ENCODE measurements at places on chromosomes 5 and 9.

- no peak for DNase-seq
Measured at GRCh38 chr5:119187776-119188529, 117.1 kb downstream of the DMXL1 start.

GRCh38 chr5:32578363-32578762, 7.0 kb upstream of the SUB1 start:
- no peak for DNase-seq

DNA sequence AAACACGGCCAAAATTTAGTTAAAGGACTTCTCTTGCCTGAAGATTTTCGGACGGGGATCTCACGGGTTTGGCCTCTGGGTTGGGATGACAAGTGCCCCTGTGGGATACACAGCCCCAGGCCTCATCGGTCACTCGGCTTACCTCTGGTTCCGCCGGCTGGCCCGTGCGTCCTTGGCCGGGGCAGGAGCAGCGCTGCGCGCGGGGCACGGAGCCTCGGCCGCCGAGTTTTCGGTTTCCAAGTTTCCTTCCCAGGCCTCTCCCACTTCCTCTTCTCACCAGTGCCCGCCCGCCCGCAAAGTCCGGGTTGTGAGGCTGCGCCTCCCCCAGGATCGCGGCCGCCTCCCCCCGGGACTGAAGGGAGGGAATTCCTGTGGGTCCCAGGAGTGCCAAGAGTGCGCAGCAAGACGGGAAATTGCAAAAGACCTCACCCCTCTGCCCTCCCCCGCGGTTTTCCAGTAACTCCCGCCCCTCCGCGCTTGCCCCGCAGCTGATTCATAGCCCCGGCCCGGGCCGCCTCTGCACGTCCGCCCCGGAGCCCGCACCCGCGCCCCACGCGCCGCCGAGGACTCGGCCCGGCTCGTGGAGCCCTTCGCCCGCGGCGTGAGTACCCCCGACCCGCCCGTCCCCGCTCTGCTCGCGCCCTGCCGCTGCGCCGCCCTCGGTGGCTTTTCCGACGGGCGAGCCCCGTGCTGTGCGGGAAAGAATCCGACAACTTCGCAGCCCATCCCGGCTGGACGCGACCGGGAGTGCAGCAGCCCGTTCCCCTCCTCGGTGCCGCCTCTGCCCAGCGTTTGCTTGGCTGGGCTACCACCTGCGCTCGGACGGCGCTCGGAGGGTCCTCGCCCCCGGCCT, at the start of gene OSMR:
Gene OSMR, plus strand, starts transcription at position 487 of the 853 bp plus-strand sequence. CDS start 23,033 bp downstream, outside the sequence.
- DNase-seq: no peak

DNA sequence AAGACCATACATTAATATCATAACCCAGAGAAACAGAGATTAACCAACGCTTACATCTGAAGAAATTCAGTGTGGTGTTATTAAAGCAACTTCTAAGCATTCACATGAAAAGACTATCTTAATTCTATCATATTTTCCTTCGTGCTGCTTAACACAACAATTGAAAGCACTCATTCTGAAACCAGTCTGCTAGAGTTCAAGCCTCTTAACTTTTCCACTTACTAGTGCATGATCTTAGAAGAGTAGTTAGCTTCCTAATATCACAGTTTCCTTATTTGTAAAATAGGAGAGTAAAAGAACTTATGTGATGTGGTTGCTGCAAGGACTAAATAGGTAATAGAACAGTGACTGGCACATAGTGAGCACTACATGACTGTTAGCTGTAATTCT, 379.3 kb downstream of the TRIM36 start:
- no peak for DNase-seq

DNA sequence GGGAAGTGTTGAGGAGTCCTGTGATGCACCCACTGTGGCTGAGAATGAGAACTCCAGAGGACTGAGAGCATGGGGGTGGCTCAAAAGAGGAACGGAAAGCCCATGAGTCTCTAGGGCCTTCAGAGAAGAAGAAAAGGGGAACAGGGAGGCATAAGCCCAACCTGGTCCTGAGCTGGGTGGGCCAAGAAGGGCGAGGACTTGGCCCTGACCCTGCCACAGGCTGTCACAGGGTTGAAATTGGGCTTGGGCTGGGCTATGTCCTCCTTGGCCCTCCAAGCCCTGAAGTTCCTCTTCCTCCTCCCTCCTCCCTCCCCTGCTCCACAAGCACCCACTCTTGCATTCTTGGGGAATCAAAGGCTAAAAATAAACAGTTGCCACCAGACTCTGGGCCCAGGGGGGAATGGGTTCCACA, 49.3 kb upstream of the PPARGC1B start:
- DNase-seq: no peak

- no peak for DNase-seq
Measured at GRCh38 chr9:5511476-5511875, 1.1 kb downstream of the PDCD1LG2 start.

GRCh38 chr5:57665146-57665936, 182.7 kb upstream of the ACTBL2 start:
- no peak for DNase-seq

- DNase-seq: no peak
Measured at GRCh38 chr5:37916525-37916924, 76.7 kb upstream of the GDNF start.

Measured in stimulated activated CD8-positive, alpha-beta memory T cell treated with anti-CD3 and anti-CD28 coated beads, Interleukin-15, amount 100 ng/mL, for 24 hours (primary cell).